Neural progenitor cell (in vitro differentiated cells): ENCODE measurements at places on chromosomes 12 and 14.

DNA sequence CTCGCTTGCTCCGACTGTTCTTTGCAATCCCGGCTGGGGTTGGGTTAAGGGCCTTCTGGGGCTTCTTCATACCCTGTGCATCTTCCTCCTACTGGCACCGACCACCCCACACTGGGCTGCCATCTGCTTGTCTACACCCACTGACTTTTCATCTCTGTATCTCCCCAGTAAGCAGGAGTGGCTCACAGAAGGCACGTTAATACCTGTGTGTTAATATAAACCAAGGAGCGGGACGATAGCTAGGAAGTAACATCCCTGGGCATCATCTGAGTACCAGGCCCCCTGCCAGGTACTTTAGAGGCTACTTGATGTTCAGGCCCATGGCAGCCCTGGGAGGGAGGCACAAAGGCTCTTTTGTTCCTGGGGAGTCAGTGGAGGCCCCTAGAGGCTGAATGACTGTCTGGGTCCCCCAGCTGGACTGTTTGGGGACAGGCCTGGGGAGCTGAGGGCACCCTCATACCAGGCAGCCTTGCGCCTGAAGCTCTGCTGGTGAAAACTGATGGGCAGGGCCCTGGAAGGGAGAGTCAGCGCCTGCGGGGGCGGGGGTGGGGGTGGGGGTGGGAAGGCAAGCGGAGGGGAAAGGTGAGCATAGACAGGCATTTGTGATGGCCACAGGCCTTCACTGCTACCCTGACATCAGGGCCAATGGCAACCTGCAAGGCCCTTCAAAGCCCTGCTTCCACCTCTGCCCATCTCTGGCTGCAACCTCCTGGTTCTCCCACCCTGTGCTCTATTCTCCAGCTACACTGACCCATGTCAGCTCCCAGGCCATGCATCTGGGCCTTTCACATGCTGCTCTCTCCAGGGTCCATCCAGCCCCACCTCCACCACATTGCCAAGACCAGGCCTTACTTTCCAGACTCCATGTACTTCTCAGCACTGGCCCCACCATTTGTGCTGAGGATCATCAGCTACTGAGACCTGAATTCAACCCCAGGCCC is 34.2 kb upstream of the DEGS2 start:
- DNase-seq, result peak; percentile 27

- DNase-seq, result no peak
These were observed 13.4 kb downstream of the AKAP5 start for GRCh38 chr14:64478634-64479250.

GRCh38 chr14:68607081-68607866 is 185.6 kb downstream of the ZFP36L1 start:
- DNase-seq, result peak; percentile 41

GRCh38 chr14:28767853-28768741 is 1.5 kb downstream of the FOXG1 start:
- peak; percentile 78 for DNase-seq

- DNase-seq, result no peak
These were observed 42.4 kb upstream of the EMP1 start for GRCh38 chr12:13154027-13154538.

DNA sequence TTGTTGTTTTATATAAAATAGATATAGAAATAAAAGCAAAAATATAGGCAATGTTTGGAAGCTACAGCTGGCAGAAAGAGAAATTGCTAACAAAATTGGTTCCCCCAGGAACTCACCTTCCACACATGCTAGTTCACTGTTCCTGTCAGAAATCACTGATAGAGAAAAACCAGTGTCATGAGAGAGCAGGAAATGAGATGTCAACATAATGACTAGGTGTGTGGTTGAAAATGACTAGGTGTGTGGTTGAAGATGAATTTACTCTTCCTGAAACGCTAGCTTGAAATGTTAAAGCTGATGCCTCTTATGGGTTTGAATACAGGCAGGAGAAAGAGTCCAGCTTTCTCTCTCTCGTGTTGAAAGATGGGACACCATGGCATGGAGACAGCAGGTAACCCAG is 216.3 kb downstream of the C12orf42 start:
- no peak for DNase-seq

- DNase-seq, result no peak
These were observed 17.1 kb downstream of the OTUB2 start for GRCh38 chr14:94043111-94043755.

DNA sequence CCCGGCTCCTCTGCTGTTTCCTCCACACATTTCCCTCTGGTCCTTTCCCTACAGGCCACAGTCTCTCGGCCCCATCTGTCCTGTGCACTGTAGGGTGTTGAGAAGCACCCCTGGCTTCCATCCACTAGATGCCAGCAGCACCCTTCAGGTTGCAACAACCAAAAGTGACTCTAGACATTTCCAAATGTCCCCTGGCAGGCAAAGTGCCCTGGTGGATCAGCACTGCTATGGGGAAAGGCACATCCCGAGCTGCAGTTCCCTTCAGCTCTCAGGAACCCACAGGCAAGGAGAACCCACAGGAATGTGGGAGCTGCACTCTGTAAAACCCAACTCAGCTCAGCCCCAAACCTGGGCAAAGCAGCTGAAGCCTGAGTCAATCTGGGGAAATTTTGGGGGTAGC is 77.0 kb downstream of the RBM19 start:
- DNase-seq, result no peak

- DNase-seq, result no peak
These were observed 132.6 kb downstream of the PPM1H start for GRCh38 chr12:62802321-62802720.

DNA sequence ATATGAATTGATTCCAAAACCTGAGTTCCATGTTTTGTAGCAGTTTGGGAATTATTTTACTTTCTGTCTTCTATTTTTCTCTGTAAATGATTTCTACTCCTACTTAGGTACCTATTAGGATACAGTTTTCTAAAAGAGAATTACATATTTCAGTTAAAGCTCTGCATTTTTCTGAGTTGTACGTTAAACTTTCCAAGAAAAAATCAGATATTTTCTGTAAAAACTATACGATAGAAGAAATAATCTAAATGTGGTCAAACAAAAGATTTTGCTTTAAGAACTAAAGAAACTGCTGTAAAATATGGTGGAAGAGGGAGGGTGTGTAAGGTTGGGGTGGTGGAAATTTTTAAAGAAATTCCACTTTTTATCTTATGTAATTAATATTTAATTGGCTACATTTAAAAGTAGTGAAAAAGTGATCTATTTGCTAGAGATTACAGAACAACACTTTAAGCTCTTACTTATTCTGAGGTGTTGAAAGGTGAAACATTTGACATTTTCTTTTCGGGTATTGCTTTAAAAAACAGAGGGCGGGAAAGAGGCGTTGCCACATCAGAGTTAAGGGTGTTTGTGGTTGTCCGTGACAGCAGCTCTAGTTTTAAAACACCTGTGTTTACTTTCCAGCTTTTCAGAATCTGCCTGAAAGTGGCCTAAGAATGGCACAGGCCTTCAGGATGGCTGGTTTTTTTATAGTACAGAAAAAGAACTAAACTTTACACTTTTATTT is 187.3 kb downstream of the MIPOL1 start:
- no peak for DNase-seq

- DNase-seq, result no peak
These were observed 350.3 kb downstream of the GXYLT1 start for GRCh38 chr12:41794336-41794735.

- no peak for DNase-seq
These were observed 21.4 kb upstream of the APPL2 start for GRCh38 chr12:105257321-105257728.

DNA sequence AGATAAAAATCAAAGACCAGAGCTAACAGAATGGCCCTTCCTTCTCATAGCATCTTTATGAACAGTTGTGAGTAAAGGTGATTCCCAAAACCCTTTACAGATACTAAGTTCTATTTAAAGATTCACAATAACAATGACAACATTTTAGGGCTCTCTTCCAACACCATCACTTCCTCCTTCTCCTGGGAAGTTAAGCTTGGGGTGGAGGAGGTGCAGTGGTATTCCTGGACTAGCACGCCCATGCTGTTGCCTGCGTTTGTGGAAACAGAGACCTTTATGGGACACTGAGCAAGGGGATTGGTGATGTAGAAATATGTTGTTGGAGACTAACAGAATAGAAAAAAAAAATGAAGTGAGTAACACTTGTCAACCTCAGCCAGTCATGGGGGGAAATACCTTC is 22.5 kb downstream of the SYNE2 start:
- no peak for DNase-seq

DNA sequence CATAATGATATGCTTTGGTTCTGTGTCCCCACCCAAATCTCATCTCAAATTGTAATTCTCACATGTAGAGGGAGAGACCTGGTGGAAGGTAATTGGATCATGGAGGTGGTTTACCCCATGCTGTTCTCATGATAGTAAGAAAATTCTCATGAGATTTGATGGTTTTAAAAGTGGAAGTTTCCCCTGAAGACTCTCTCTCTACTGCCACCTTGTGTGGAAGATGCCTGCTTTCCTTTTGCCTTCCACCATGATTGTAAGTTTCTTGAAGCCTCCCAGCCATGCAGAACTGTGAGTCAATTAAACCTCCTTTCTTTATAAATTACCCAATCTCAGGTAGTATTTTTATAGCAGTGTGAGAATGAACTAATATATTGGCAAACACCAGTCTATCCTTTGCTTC is 260.4 kb upstream of the PPFIA2 start:
- DNase-seq, result peak; percentile 23

GRCh38 chr12:102685841-102686240 is 205.5 kb upstream of the IGF1 start:
- DNase-seq, result no peak

GRCh38 chr14:74533576-74533975 is 40.0 kb downstream of the ISCA2 start:
- DNase-seq, result no peak
